ENCODE measurements at places on chromosomes 13 and 19. TPM values are rescaled to one million over a fixed set of nuclear protein-coding genes. Genes with fewer than 3 reads are reported as not detected.
A peak's percentile ranks its signal among the peaks of the same experiment; 100 is the strongest.

Gene FAM83E
- total RNA-seq = 1.1 TPM

Gene PRSS57
- total RNA-seq = 4.5 TPM

GRCh38 chr13:51231456-51231855 is 9.3 kb downstream of the FAM124A start:
- no peak overlapping the region for H3K27ac ChIP-seq
- H3K36me3 ChIP-seq = no peaks in the 10 kb centered on the region
- H3K4me3 ChIP-seq = no peak overlapping the region
- no peak for DNase-seq

DNA sequence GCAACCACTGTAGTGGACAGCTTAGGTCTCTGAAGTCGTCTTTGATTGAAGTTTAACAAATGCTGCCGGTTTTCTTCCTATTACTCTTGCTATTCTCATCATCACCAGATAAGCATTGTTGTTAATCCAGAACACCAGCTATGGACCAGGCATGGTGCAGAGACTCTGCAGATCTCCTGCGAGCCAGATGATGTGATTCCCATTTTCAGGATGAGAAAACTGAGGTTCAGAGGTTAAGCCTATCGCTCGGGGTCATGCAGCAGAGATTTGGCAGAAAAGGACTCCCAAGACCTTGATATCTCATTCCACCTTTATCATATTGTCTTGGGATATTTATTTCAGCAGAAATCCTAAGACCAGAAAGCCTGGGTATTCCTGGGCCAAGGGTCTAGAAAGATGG is 16.5 kb upstream of the CABP5 start:
- DNase-seq = no peak
- no peaks in the 10 kb centered on the region for H3K4me1 ChIP-seq
- H3K27ac ChIP-seq = no peak overlapping the region
- H3K27me3 ChIP-seq = no peaks in the 10 kb centered on the region
- no peak overlapping the region for H3K4me3 ChIP-seq

- H3K4me3 ChIP-seq = peak overlapping the region; percentile 50
- H3K27me3 ChIP-seq = no peaks in the 10 kb centered on the region
- peaks cover 61% of the 10 kb centered on the region for H3K4me1 ChIP-seq
- H3K36me3 ChIP-seq = no peaks in the 10 kb centered on the region
- peak; percentile 73 for DNase-seq
- peak overlapping the region; percentile 69 for H3K27ac ChIP-seq
These were observed 1.9 kb downstream of the BBC3 start for GRCh38 chr19:47228937-47229675.

GRCh38 chr19:18761531-18762110 is 29.5 kb downstream of the COMP start:
- no peaks in the 10 kb centered on the region for H3K36me3 ChIP-seq
- H3K4me3 ChIP-seq = no peak overlapping the region
- no peaks in the 10 kb centered on the region for H3K4me1 ChIP-seq
- H3K27me3 ChIP-seq = no peaks in the 10 kb centered on the region

GRCh38 chr13:41610404-41610803 is 153.1 kb downstream of the RGCC start:
- H3K4me3 ChIP-seq = no peak overlapping the region
- H3K27me3 ChIP-seq = no peaks in the 10 kb centered on the region
- H3K27ac ChIP-seq = no peak overlapping the region
- H3K36me3 ChIP-seq = peaks cover 24% of the 10 kb centered on the region

DNA sequence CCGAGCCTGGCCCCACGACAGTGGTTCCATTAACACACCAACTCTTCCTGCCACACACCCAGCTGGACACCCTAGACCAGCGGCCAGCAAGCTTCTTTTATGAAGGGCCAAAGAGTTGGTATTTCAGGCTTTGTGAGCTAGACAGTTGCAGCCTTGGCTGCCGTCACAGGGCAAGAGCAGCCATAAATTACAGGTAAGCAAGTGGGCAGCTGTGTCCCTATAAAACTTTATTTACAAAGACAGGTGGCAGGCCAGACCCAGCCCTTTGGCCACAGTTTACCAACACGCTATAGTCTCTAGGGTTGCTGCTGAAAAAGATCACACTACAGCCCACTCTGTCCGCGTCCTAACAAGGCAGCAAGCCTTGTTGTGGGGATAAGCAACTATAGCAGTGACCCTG is 13.3 kb downstream of the ELL start:
- peaks cover 69% of the 10 kb centered on the region for H3K4me1 ChIP-seq
- no peak for DNase-seq
- H3K27ac ChIP-seq = no peak overlapping the region
- no peaks in the 10 kb centered on the region for H3K27me3 ChIP-seq
- H3K4me3 ChIP-seq = no peak overlapping the region
- H3K36me3 ChIP-seq = no peaks in the 10 kb centered on the region

GRCh38 chr19:12194827-12195731 is 32.2 kb downstream of the ZNF136 start:
- H3K4me3 ChIP-seq = peak overlapping the region; percentile 72
- H3K4me1 ChIP-seq = peaks cover 21% of the 10 kb centered on the region
- H3K36me3 ChIP-seq = peaks cover 3% of the 10 kb centered on the region
- peak overlapping the region; percentile 77 for H3K27ac ChIP-seq
- no peaks in the 10 kb centered on the region for H3K27me3 ChIP-seq

DNA sequence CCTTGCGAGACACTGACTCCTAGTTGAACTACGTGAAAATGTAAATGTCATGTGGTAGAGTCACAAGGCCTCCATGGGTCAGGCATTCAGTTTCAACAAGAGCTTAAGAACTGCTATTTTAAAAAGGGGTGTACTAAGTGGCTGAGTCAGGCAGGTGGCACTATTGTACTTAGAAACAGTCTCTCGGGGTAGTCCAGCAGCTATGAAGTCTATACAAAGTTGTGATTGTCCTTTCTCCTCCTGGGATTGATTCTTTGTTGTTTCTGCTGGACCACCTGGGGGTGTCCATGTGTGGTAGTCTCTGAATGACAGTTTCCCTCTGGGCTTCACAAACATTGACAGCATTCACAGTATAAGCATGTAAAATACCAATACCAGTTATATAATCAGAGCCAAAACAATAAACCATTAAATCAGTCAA is 33.0 kb downstream of the UGGT2 start:
- H3K27ac ChIP-seq = no peak overlapping the region
- H3K27me3 ChIP-seq = no peaks in the 10 kb centered on the region
- no peak overlapping the region for H3K4me3 ChIP-seq
- no peaks in the 10 kb centered on the region for H3K4me1 ChIP-seq
